NCI-H446 (cell line): ENCODE measurements at places on chromosomes 4 and X.

DNA sequence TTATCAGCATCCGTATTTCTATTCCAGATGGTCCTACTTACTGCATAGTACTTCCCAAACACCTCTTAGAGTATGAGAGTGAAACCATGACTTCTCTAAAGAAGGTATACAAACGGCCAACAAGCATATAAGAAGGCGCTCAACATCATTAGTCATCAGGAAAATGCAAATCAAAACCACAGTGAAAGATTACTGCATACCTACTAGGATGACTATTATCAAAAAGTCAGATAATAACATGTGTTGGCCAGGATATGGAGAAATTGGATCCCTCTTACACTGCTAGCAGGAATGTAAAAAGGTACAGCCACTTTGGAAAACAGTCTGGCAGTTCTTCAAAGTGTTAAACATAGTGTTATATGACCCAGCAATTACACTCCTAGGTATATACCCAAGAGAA is 215.3 kb upstream of the CXorf66 start:
- DNase-seq: no peak

- no peak for DNase-seq
These were observed 36.8 kb downstream of the KIAA0232 start for GRCh38 chr4:6819295-6819694.

- DNase-seq: no peak
These were observed 63.0 kb upstream of the WDFY3 start for GRCh38 chr4:85029453-85029852.

DNA sequence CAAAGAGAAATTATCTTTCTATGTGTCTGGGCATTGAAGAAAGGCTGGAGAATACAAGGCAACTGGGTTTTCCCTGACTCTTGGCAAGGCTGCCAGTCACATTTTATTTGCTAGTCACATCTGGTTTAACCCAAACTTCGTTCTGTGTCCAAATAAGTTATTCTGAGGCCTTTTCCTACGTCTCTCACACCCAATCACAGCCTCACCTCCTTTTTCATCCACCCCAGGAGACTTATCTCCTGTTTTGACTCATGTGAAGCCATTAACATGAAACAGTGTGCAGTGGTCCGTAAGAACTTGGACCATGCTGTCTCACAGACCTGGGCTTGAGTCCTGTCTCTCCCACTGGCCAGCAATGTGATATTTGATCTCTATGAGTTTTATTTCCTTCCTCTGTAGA is 59.3 kb downstream of the CNGA2 start:
- no peak for DNase-seq

DNA sequence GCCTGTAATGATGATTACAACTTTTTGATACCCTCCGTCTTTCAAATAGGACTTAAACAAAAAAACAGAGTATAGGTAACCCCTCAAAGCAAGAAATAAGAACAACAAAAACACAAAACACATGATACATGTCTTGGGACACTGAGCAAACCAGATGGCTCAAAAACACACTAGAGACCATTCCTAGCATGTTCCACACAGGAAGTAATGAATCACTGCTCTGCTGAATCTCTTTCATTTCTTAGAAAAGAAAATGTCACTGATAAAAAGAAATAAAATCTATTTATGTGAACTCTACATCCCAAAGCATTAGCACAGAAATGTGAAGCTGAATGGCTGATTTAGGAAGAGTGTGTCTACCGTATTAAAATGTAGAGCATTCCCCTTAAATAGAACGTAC is 134.5 kb upstream of the IL15 start:
- no peak for DNase-seq

- DNase-seq: no peak
These were observed 330.4 kb downstream of the GBA3 start for GRCh38 chr4:23023121-23023520.

DNA sequence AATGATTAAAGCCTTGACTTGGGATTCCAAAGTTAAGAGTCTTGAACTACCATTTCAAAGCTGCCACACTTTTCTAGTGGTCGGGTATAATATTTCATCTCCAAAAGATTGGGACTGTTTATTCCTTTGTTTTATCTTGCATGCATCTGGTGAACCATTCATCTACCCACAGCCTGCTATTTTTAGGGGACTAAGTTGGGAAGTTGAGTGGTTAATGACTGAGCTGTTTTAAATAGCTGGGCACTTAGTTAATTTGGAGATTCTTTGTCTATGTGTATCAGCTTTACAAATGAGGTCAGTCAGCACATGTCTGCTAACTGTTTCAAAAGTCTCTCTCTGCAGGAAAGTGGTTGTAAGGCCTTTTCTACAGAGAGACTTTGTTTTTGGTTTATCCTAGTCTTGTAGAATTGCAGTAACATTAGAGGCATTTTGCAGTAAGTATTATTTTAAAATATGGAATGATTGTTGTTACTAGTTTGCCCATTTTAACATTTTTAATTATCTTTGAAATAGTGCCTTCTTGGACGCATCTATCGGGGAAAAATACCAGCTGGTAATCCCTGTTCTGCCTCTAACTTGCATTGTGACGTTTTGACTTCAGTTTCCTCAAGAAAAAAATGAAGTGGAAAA is 8.2 kb downstream of the BMP2K start:
- DNase-seq: no peak

- no peak for DNase-seq
These were observed 551.5 kb upstream of the ZFP42 start for GRCh38 chr4:187444061-187444460.

GRCh38 chrX:108025954-108026600 is 18.8 kb upstream of the VSIG1 start:
- no peak for DNase-seq
